ENCODE measurements at places on chromosomes 13 and 19.

DNA sequence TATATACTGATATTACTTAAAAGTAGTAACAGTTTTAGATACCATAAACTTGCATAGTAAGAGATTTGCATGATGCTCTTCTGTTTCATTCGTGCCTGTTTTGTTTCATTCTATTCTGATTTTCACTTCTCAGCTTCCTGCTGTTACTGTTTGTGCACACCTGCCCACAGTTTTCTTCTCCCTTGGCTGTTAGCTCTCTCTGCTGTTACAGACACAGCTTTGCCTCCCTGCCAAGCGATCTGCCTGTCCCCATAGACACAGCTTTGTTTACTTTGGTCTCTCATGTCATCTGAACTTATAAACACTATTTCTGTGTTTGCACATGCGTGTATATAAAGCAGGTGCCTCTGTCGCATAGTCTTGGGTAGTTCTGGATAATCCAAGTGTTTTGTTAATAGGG, 21.4 kb upstream of the UPF3A start:
- DNase-seq: no peak

DNA sequence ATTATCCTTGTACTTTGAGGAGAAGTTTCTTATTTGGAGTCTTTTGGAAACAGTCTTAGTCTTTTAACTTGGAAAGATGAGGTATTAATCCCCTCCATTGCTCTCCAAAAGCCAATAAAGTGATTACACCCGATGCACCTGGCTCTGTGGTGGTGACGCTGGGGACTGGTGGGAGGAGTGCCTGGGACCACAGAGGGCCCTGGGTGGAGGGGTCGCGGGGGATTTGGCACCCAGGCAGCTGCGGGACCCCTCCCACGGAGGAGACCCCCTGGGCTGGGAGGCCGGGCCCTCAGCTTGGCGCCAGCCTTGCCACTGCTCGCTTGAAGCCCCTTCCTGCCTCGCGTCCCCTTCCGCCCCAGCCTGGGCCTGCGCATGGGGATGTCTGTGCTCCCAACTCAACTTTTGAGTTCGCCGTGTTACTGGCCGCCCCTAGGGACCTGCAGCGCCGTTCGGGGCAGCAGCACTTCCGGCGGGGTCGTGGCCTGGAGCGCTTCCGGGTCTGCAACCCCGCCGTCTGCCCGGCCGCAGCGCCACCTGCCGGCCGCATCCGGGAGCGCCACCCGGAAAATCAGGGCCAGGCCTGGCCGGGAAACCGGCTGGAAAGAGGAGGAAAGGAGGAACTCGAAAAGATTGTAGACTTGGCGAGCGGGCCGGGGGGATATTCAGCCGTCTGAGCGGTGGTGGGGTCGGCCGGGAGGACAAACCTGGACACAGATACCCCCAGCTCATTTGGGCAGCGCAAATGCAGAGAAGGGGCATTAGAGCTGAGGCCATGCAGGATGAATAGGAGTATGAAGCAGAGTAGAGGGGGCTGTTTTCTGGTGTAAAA, 8.4 kb downstream of the PEAK3 start:
- DNase-seq: peak; percentile 66

DNA sequence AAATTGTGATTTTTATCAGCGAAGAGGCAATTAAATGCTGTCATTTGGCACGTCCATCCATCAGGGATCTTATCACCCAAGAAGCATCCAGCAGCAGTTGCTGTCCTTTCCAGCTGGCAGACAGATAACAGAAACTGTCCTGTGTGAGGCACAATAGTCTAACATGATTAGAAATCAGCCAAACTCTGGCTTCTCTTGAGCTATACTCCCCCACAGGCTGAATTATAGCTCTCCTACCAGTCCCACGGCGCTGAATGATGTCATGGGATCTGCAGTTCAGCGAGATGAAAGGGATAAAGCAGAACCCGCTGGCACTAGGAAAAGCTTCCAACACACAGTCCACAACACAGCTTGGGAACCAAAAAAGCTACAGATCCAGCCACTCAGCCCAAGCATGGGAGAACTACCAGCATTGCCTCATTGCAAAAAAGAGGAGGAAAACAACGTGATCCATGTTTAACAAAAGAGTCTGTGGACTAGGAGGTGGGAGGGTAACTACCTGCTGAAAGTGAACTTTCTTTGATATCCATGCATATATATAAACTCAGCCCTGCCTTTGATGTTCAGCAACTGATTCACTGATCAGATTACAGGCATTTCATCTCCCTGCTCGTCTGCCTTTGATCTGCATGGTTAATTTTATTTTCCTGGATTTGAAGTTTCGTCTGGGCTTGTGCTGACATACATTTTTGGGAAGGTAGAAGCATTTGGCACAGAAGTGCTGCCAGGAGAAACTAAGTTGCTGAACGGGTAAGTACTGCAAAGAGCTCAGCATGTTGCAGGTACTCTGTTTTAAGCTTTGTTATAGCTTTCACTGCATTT, at the start of gene TNFRSF19:
Gene TNFRSF19, plus strand, starts transcription at position 314 of the 822 bp plus-strand sequence. CDS start 19,772 bp downstream, outside the sequence.
- no peak for DNase-seq

GRCh38 chr19:7676376-7676775, 514 bp upstream of the MCEMP1 start:
- no peak for DNase-seq

DNA sequence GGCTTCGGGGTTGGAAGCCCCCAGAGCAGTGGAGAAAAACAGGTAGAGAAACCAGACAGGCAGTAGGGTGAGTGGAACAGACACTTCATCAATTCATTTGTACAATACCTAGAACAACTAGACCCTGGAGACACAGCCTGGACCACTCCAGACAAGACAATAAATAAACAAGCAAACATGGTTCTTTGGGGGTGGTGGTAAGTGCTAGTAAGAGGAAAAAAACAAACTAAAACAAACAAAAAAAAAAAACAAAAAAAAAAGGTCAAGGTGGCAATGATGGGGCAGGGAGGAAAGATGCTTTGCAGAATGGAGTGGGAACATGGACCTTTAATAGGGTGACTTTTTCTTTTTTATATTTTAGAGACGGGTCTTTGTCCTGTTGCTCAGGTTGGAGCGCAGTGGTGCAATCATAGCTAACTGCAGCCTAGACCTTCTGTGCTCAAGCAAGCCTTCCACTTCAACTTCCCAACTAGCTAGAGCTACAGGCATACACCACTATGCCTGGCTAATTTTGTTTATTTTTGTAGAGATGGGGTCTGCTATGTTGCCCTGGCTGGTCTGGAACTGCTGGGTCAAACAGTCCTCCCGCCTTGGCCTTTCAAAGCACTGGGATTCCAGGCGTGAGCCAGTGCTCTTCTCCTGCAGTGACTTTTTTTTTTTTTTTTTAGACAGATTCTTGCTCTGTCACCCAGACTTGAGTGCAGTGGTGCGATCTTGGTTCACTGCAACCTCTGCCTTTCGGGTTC, 3.1 kb downstream of the JUNB start:
- DNase-seq: no peak

DNA sequence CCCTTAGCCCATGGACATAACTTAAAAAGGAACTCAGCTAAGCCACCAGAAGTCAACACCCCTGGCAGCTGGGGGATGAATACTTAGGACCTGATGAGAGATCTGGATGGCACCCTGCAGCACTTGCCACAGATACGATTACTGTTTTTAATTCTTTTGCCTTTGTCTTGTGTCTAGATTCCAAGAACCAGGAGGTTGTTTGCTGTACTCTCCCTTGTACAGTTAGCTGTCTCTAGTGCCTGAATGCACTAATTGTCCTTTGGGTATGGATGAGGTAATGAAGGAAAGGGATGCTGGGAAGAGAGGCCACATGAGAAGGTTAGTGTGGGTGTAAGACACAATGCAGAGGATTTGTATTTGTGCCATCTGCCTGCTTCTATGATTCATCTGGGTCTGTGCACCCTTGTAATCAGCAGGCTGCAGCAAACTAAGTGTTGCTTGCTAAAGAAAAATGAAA, 385.8 kb downstream of the KCNRG start:
- DNase-seq: no peak

GRCh38 chr19:33063753-33064457, 783 bp downstream of the RHPN2 start:
- no peak for DNase-seq

- DNase-seq: peak; percentile 72
Observed at GRCh38 chr19:50922317-50922853, 11.2 kb upstream of the KLK4 start.

GRCh38 chr19:16381756-16382401, 57.3 kb downstream of the KLF2 start:
- DNase-seq: no peak

GRCh38 chr19:33938821-33939220, 142.2 kb downstream of the KCTD15 start:
- no peak for DNase-seq
